ENCODE measurements at places on chromosomes 5 and 9. TPM values are rescaled to one million over a fixed set of nuclear protein-coding genes. Genes with fewer than 3 reads are reported as not detected.

The PKD2L2 gene
- not detected for total RNA-seq

The CDKN2B gene
- 9.9 TPM for total RNA-seq

The NRG2 gene
- total RNA-seq, result 2.8 TPM

The SLC25A2 gene
- 0.65 TPM for total RNA-seq

- no peak for DNase-seq
Observed at GRCh38 chr5:36396640-36397039, 94.9 kb upstream of the RANBP3L start.

DNA sequence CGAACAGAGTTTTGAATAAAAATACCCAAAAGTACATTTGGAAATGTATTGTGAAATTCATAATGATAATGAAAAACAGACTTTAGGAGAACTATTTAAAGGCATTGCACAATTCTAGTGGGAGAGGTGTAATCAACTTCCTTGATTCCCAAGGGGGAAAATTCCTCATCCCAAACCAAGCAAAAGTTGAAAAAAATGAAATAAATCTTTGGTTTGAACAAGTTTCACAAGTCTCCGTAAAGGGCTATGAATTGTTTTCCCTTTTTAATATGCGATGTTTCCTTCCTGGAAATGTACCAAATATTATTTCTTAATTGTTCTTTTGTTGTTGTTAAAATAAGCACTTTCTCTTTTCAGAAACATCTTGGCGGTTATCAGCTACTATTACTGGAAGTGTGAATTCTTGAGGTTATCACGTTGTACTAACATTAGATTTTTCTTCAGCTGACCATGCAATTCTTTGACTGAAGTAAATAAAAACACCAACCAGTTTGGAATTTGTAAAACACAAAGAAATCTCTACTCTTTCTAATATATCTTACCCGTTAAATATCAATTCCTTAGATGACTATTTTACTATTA lies 59.3 kb downstream of the SVEP1 start:
- no peak for DNase-seq

DNA sequence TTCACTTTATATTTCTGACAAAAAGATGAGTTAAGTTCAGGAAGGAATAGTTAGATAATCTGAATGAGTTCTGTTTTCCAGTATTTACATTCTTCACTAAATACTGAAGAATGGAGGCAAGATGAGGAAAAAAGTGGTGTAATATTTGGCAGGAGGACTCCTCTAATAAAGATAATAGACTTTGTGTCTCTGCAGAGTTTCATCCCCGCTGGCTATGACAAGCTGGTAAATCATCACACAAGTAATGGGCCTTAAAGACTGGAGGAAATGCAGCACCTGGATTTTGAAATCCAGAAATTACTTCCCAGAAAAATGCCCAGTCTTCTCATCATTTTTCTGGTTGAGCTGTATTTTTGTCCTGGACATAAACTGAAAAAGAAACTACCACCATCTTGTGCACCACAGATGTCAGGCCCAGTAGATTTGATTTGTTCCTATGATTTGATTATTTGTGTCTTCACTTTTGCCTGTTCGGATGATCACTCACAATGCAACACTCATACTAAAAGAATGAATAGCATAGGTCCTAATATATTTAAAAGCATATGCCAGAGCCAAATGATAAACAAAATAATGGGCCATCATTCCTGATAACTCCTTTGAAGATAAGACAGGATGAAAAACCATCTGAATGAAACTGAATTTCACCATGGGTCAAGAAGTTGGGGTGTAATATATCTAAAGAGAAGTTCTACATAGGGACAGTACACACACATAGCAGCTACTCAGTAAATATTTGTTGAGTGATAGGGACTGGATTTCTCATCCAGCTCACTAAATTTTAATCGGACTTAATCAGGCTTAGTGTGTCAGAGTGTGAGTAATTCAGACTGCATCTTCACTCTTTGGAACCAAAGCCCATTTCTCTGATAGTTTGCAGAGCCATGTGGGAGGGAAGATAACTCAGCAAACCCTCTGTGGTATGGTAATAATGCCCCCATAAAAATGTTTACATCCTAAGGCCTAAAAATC lies 200.5 kb downstream of the HINT1 start:
- DNase-seq, result no peak
